SJSA1 (cell line): ENCODE measurements at places on chromosomes 2 and 18. TPM values are rescaled to one million over a fixed set of nuclear protein-coding genes. Genes with fewer than 3 reads are reported as not detected.

Gene CCDC85A
- total RNA-seq = 0.06 and 0.37 TPM in 2 replicates

GRCh38 chr2:168212866-168213265 is 34.5 kb downstream of the STK39 start:
- DNase-seq = no peak

- DNase-seq = no peak
Observed at GRCh38 chr2:187230088-187230487, 218.0 kb downstream of the CALCRL start.

- no peak for DNase-seq
Observed at GRCh38 chr18:404061-404636, 96.4 kb downstream of the COLEC12 start.

- DNase-seq = no peak
Observed at GRCh38 chr2:33322612-33323011, 153.8 kb upstream of the RASGRP3 start.

Gene SATB2
- total RNA-seq = 4.9 and 11.0 TPM in 2 replicates

GRCh38 chr18:10140461-10141282 is 226.9 kb downstream of the VAPA start:
- DNase-seq = peak; percentile 77

- peak; percentile 21 for DNase-seq
Observed at GRCh38 chr2:32553829-32554432, 73.9 kb upstream of the TTC27 start.

Gene LTBP1
- total RNA-seq = 8.7 and 13.0 TPM in 2 replicates

Gene PFN4
- total RNA-seq = 0.29 and 0.69 TPM in 2 replicates

DNA sequence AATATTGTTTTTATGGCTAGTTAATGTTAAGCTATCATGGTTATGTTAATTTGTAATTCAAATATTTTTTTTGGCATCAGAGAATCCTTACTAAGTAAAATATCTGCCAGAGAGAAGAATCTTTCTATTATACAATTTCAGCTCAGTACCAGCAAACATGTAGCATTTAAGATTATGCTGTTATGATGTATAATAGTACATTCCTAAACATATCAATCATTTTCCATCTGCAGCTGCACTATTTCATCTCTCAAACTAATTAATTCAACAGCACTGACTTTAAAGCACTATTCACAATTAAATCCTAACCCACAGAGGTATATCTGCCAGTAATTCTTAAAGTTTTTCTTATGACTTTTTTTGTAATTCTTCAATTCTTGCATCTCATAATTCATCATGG is 250.6 kb downstream of the CD226 start:
- no peak for DNase-seq

GRCh38 chr2:158131483-158131912 is 29.8 kb downstream of the UPP2 start:
- DNase-seq = no peak

DNA sequence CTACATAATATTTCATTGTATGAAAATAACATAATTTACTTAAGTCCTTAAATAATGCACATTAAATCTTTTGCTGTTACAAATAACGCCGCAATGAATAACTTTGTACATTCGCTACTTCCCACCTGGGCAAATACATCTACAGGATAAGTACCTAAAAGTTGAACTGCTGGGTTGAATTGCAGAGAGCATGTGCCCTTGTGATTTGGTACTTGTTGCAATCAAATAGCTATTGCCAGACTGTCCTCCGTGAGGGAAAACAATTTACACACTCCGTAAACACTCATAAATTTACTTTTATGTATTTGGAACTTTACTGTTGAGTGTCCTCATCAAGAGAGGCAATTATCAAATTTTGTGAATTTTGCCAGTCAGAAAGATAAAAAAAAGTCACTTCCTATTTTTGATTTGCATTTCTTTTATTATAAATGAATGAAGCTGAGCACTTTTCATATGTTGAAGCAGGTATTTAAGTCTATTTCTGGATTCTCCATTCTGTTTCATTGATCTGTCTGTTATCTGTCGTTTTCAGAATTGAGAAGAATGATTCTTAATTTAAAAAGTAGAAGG is 140.8 kb upstream of the SERTAD2 start:
- DNase-seq = no peak

DNA sequence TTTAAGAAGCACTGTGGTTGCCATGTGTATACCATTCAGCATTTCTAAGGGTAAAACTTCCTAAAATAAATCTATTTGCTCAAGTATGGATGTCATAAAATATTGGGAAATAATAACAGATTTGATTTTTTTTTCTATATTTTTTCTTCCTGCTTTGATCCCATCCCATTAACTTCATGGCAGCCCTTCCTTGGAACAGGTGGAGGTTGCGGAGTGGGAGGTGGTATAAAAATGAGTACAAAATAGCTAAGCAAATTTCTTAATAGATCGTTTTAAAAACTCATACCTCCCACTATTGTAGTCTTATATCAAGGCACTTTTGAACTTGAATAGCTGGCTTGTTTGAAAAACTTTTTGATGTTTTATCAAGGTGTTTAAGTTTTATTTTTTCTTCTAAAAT is 152.1 kb upstream of the KYNU start:
- DNase-seq = no peak

DNA sequence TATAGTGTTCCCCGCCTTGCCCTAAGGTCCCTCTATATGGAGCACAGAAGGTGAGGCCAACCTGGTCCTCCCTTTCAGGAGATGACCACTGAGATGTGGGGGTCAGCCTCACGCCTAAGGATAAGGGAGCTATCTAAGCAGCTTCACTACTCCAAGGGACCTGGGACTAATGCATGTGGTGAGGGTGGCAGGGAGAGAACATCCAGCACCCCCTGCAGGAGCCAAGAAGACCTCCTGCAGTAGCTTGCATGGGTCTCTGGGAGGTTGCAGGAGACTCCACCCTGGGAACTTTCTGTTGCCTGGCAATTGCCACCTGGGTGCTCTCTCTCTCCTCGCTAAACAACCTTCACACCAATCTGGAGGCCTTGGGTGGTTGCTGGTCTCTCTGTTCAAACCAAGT is 93.0 kb upstream of the KLHL29 start:
- no peak for DNase-seq

- no peak for DNase-seq
Observed at GRCh38 chr18:74277296-74277695, 14.5 kb downstream of the CYB5A start.

Gene HOXD13
- total RNA-seq = 0.06 and 0.50 TPM in 2 replicates

Gene GPAT2
- total RNA-seq = not detected in 2 replicates

Gene CCDC102B
- 0.53 and 1.5 TPM in 2 replicates for total RNA-seq

Gene FRZB
- 0.03 TPM in 1 of 2 replicates, not detected in the other for total RNA-seq

GRCh38 chr2:160670618-160671017 is 177.0 kb upstream of the RBMS1 start:
- no peak for DNase-seq

- DNase-seq = no peak
Observed at GRCh38 chr2:148675708-148676107, 31.2 kb downstream of the EPC2 start.

GRCh38 chr18:6022845-6023244 is 127.5 kb upstream of the TMEM200C start:
- no peak for DNase-seq
